Activated T-cell treated with anti-CD3 and anti-CD28 coated beads, Interleukin-2, amount 50 U/mL, for 72 hours (primary cell): ENCODE measurements at places on chromosomes 3 and 15. TPM values are rescaled to one million over a fixed set of nuclear protein-coding genes. Genes with fewer than 3 reads are reported as not detected.

Gene GRAMD1C
- 3.0 TPM for total RNA-seq

Gene GP9
- not detected for total RNA-seq

Gene HGD
- total RNA-seq, result 1.8 TPM

Gene PLA2G4D
- not detected for total RNA-seq

- no peak overlapping the region for H3K27ac ChIP-seq
- no peak overlapping the region for H3K4me3 ChIP-seq
- H3K27me3 ChIP-seq, result no peaks in the 10 kb centered on the region
- DNase-seq, result no peak
Observed at GRCh38 chr3:118029049-118029448, 1005.6 kb downstream of the IGSF11 start.

DNA sequence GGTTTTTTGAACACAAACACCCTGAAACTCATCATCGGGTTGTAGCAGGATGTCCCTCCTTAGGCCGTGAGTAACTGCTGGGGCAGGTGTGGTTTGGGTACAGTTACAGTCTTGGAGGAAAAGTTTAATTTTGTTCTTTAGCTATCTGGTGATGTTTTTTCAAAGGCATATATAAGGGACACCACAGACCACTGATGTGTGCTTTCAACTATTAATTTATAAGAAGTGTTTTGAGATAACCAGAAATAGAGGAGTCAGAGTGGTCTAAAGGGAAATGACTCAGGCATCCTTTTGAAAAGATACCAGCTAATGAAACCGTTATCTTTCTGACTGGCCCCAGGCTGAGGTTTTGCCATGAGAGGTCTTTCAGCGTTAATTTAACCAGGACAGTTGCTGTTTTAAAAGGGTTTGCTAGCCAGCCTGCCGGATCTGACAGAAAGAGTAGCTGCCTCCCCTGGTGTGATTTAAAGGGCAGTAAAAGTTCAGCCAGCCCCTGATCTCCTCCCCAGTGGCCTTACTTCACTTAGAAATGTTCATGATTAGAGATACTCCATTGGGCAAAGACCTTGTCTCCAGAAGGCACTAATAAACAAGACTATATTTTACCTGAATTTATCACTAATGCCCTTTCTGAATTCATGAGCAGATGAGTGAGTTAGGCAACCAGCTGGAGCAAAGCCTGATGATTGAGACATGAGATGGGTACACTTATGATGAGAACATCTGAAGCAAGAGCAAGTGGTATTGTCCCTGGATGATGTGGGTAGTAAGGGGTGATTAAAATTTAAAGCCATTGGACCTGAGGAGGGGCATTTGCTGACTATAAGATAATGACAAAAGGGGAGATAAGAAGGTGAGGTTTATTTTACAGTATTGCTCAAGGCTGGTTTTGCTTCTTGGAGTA, 482.5 kb upstream of the TBL1XR1 start:
- peak; percentile 41 for DNase-seq
- H3K27ac ChIP-seq, result peak overlapping the region; percentile 10
- no peaks in the 10 kb centered on the region for H3K27me3 ChIP-seq
- H3K4me3 ChIP-seq, result peak overlapping the region; percentile 45
- no peaks in the 10 kb centered on the region for H3K36me3 ChIP-seq

- H3K4me3 ChIP-seq, result no peak overlapping the region
- no peak for DNase-seq
- H3K36me3 ChIP-seq, result no peaks in the 10 kb centered on the region
- H3K27ac ChIP-seq, result no peak overlapping the region
- peaks cover 18% of the 10 kb centered on the region for H3K27me3 ChIP-seq
Observed at GRCh38 chr3:10836676-10837075, 20.6 kb downstream of the SLC6A11 start.

Gene ZNF660
- 0.50 TPM for total RNA-seq

Gene ECE2
- not detected for total RNA-seq

- no peak for DNase-seq
- H3K36me3 ChIP-seq, result peaks cover 1% of the 10 kb centered on the region
- peaks cover 3% of the 10 kb centered on the region for H3K27me3 ChIP-seq
- H3K4me3 ChIP-seq, result no peak overlapping the region
- H3K27ac ChIP-seq, result no peak overlapping the region
- H3K4me1 ChIP-seq, result no peaks in the 10 kb centered on the region
Observed at GRCh38 chr15:88776646-88777045, 26.6 kb upstream of the ACAN start.

DNA sequence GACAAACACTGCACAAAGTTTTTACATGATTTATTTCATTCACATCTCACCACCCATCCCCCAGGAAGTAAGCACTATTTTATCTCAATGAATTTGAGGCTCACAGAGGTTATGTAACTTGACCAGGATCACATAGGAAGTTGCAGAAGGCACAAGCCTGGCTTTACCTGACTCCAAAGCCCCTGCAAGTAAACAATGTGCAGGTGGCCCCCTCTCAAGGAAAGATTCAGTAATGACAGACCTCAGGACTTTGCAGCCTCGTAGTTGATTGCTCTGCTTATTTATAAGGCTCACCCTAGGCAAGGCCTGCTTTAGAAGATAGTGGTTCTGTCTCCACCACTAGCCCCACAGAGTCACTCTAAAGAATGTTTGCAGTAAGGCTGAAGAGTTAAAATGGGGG, 79.8 kb upstream of the MDFIC2 start:
- no peak overlapping the region for H3K27ac ChIP-seq
- no peak overlapping the region for H3K4me3 ChIP-seq
- no peaks in the 10 kb centered on the region for H3K4me1 ChIP-seq
- H3K27me3 ChIP-seq, result peaks cover 13% of the 10 kb centered on the region
- DNase-seq, result no peak

Gene WWTR1
- total RNA-seq, result 0.95 TPM
